Fibroblast of lung (primary cell): ENCODE measurements at places on chromosomes 16 and 17. TPM values are rescaled to one million over a fixed set of nuclear protein-coding genes. Genes with fewer than 3 reads are reported as not detected.

TPSG1 gene
- not detected in 2 replicates for total RNA-seq

USP43 gene
- under 0.01 TPM in 2 replicates for total RNA-seq

ABCC3 gene
- 20.0 and 34.8 TPM in 2 replicates for total RNA-seq

FGF11 gene
- total RNA-seq: 0.33 and 1.3 TPM in 2 replicates

KRT40 gene
- not detected in 2 replicates for total RNA-seq

TEKT1 gene
- total RNA-seq: not detected in 2 replicates

HAS3 gene
- total RNA-seq: 0.26 and 0.33 TPM in 2 replicates

PPP1R27 gene
- total RNA-seq: under 0.01 TPM in 1 of 2 replicates, not detected in the other

KLHL11 gene
- total RNA-seq: 24.4 and 28.2 TPM in 2 replicates

KCNG4 gene
- not detected in 2 replicates for total RNA-seq

GRCh38 chr16:66947302-66948065 is 12.2 kb downstream of the CES2 start:
- peak; percentile 73 for DNase-seq

- no peak for DNase-seq
These were observed 8.2 kb downstream of the ADCY7 start for GRCh38 chr16:50274326-50275097.

DNA sequence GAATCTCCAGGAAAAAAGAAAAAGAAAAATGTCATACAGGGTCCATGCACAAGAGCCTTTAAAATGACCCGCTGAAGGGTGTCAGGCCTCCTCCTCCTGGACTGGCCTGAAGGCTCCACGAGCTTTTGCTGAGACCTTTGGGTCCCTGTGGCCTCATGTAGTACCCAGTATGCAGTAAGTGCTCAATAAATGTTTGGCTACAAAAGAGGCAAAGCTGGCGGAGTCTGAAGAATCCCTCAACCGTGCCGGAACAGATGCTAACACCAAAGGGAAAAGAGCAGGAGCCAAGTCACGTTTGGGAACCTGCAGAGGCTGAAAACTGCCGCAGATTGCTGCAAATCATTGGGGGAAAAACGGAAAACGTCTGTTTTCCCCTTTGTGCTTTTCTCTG is 845 bp downstream of the STH start:
- DNase-seq: no peak

GRCh38 chr17:78379131-78379491 is 662 bp downstream of the PGS1 start:
- peak; percentile 83 for DNase-seq

DNA sequence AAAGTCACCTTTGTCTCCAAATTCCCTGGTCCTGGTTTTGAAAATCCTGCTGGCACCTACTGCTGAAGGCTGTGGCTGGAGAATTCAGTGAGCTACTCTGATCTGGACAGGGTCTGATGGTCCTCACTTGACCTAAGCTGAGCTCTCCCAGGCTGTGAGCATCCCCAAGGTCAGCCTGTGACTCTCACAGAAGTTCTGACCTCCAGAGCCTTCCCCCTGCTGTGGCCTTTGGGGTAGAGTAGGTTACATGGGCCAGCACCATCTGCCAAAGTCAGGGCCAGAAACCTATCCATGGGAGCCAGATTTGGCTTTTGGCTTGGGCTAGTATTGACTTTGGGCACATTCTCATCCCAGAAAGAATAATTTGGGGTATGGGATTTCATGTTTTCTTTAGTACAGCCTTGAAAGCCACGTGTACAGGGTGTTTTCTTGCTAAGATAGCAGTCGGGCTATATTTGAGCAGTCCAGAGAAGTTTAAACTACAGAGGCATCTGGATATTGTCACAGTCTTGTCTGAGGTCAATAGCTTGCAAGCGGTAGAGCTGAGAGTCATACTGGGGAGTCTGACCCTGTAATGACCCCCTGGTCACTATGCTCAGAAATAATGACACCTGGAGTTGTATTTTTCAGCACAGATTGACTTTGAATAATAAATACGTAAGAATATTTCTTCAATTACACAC is 6.2 kb upstream of the AGRP start:
- DNase-seq: no peak

DNA sequence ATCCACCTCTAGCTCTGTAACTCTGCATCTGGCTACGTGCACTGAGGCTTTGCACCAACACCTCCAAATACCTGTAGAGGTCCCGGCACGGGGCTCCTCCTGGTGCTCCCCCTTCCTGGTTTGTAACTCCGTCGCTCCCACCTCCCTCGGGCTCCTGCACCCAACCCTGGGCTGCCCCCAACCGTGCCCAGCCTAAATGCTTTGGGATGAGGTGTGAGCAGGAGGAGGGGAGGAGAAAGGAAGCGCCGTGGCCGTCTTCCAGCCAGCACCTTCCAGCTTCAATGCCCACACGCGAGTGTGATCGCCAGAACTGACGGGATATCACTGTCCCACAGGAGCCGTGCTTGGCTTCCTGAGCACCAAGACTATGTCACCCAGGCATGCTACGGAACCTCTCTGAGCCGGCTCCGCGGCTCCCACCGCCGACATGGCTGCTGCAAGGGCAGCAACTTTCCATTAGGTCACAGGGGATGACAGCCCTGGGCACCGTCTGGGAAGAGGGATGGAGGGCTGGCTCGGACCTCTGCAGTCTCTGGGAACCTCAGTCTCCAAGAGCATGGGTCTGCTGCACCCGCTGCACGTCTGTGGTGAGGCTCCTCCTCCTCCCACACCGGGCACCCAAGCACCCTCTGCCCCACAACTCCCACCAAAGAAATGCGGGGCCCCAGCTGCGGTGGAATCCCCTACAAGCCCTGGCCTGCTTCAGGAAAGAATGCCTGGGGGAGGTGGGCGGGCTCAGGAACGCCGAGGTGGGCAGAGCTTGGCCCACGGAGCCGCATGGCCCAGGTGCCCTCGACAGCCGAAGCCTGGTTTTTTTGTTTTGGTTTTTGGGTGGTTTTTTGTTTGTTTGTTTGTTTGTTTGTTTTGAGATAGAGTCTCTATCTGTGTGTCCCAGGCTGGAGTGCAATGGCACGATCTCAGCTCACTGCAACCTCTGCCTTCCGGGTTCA is 6.4 kb upstream of the SLC38A10 start:
- no peak for DNase-seq

DNA sequence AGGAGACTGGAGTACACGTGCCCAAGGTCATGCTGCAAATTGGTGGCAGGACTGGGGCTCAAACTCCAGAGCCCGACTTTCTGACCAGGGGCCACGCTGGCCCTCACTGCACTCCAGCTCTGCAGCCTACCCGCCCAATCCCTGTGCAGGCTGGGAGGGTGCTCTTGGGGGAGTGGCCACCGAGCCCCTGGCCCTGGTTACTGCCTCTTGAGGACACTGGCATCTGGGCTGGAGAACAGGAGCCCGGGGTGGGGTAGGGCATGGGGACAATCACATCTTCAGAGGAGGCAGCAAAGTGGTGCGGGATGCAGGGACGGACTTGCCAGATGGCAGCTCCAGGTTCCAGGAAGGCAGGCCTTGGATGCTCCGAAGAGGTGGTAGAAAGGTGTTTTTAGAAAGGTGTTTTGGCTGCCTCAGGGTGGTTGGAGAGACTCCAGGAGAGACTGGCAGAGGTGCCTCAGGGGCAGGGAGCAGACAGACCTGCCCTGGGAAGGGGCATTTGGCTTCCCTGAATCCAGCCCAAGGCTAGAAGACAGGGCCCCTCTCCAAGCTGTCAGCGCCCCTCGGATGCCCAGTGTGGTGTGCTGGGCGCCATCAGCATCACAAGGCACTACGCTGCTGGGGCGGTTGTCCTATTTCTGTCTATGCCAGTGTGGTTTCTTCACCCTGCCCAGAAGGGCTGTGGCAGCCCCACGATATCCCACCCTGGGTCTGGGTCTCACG is 220.6 kb downstream of the NTN1 start:
- no peak for DNase-seq

DNA sequence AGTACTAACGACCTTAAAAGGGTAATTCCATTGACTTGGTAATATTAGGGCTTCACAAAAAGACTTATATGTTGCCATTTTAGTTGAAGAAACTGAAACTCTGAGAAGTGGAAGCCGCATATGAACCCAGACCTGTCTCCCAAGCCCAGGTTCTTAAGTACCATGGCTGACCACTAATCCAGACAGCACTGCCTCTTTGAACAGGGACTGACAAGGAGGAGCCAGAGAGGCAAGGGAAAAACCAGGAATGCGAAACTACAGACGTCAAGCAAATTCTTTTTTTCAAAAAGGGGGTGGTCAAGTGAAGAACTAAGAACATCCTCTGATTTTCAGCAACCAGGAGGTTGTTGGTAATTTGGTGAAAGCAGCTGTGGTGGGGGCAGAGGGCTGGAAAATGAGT is 15.2 kb downstream of the CYB5D1 start:
- no peak for DNase-seq

DNA sequence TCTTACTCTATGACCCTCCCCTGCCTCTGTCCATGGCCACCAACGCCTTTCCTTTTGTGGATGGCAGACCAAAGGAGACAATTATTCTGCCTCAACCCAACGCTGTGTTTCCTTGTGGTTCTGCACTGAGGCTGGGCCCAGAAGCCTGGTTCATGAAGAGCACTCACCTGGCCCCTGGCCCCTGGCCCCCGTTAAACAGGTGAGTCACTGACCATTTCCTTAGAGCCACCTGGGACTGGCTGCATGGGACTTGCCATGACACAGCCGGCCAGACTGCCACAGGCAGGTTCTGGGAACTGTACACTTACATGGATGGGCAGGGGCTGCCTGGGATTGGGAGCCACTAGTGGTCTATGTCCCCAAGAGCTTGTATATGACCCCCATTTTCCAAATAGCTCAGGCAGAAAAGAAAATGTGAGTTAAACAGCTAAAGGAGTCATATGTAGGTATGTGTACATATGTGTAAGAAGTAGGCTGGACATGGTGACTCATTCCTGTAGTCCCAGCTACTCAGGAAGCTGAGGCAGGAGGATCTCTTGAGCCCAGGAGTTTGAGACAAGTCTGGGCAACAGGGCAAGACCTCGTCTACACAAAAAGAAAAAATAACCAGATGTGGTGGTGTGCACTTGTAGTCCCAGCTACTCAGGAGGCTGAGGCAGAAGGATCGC is 181.9 kb upstream of the CACNG5 start:
- peak; percentile 22 for DNase-seq

- DNase-seq: no peak
These were observed 144.1 kb downstream of the PITPNC1 start for GRCh38 chr17:67520916-67521774.

- DNase-seq: no peak
These were observed 39.8 kb upstream of the XYLT1 start for GRCh38 chr16:17510567-17510966.

GRCh38 chr17:9080983-9081382 is 59.7 kb downstream of the NTN1 start:
- no peak for DNase-seq

DNA sequence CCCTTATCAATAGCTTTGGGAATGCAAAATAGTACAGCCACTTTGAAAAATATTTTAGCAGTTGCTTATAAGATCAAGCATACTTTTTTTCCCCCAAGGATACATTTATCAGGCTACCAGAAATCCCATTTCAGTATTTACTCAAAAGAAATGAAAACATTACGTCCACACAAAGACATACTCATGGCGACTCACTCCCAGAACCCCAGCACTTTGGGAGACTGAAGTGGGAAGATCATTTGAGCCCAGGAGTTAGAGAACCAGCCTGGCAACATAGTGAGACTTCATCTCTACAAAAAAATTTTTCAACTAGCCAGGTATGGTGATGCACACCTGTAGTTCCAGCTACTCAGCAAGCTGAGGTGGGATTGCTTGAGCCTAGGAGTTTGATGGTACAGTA is 5.9 kb downstream of the SKA2 start:
- DNase-seq: peak; percentile 50

DNA sequence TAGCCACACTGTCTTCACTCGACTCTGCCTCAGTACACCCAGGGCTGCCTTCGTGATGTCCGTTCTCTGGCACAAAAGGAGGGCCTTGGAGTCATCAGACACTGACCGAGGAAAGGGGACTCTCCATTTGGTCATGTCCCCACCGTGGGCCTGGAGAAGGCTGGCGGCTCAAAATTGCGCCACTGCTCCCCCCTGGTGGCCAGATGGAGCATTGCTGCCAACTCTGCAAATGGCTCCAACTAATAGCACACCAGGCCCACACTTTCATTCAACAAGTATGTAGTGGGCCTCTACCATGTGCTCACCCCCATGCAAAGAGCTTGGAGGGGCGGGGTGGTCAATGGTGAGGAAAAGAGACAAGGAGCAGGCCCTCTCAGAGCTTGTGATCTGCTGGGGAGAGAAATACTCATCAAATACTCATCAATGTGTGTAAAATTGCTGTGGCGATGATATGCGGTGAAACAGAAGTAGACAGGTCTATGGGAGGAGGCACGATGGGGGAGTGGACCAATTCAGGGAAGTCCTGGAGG is 5.2 kb upstream of the GRIN2C start:
- peak; percentile 57 for DNase-seq

GRCh38 chr16:48156790-48157209 is 1.0 kb upstream of the ABCC12 start:
- DNase-seq: peak; percentile 83

GRCh38 chr16:67663151-67663876 is 2.6 kb downstream of the PARD6A start:
- DNase-seq: no peak

GRCh38 chr17:2925011-2925410 is 128.8 kb downstream of the RAP1GAP2 start:
- peak; percentile 51 for DNase-seq

DNA sequence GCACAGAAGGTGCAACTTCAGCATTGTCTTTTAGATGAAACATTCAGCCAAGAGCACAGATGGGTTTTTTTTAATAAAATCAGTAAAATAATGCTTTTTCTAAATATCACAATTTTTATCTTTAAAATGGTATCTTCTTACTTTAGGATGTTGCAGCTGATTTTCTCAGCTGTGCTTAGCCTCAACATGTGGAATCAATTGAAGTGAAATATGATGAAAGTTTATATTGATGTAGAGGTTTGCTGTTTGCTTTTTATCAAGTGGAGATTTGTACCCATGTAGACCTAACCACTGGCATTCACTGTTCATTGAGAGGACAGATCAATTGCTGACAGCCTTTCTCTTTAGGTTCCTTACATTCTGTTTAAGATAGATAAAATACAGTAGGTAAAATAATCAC is 107.8 kb downstream of the CYB561 start:
- DNase-seq: no peak

GRCh38 chr17:63071797-63072196 is 105.8 kb downstream of the TANC2 start:
- DNase-seq: no peak

GRCh38 chr16:6343157-6343556 is 989.5 kb upstream of the RBFOX1 start:
- no peak for DNase-seq

GRCh38 chr17:39775031-39775430 is 37.3 kb downstream of the GRB7 start:
- DNase-seq: no peak

- DNase-seq: no peak
These were observed 89.5 kb downstream of the CCDC182 start for GRCh38 chr17:57655553-57655952.

DNA sequence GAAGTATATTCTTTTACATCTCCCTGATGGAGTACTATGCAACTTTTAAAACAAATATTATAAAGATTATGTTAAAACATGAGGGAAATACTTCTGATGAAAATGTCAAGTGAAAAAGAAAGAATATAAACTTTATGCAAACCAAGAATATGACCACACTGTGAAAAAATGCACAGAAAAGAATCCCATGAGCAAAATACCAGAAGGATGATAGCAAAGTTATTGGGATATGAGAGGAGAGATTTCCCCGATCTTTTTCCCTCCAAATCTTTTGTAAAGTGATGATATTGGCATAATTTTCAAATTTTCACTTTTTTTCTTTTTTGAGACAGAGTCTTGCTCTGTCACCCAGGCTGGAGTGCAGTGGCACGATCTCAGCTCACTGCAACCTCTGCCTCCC is 36.6 kb upstream of the SMURF2 start:
- DNase-seq: peak; percentile 42

GRCh38 chr16:74107795-74108610 is 188.6 kb upstream of the PSMD7 start:
- DNase-seq: no peak

GRCh38 chr16:63230421-63231040 is 1194.3 kb upstream of the CDH8 start:
- DNase-seq: no peak
